ENCODE measurements at places on chromosomes 3 and 15. TPM values are rescaled to one million over a fixed set of nuclear protein-coding genes. Genes with fewer than 3 reads are reported as not detected.

GRCh38 chr15:48334260-48334659, 3.0 kb downstream of the DUT start:
- no peaks in the 10 kb centered on the region for H3K27me3 ChIP-seq
- peaks cover 4% of the 10 kb centered on the region for H3K4me1 ChIP-seq
- H3K4me3 ChIP-seq, result no peak overlapping the region
- H3K36me3 ChIP-seq, result no peaks in the 10 kb centered on the region

DNA sequence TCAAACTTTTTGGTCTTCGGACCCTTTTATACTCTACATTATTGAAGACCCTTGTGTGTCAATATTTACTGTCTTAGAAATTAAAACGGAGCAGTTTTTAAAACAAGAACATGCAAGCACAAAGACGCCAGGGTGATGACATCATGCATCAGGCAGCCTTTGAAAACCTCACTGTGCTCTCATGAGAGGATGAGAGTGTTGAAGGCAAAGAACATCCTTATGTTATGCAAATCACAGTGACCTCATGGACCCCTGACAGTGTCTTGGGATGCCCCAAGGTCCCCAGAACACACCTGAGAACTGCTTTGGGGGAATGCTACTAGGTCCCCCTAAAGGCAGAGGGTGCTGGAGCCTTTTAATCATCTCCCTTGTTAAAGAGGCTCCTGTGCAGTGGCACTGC, 51.6 kb downstream of the CHDH start:
- H3K27me3 ChIP-seq, result no peaks in the 10 kb centered on the region
- H3K36me3 ChIP-seq, result no peaks in the 10 kb centered on the region
- DNase-seq, result no peak
- no peak overlapping the region for H3K4me3 ChIP-seq

DNA sequence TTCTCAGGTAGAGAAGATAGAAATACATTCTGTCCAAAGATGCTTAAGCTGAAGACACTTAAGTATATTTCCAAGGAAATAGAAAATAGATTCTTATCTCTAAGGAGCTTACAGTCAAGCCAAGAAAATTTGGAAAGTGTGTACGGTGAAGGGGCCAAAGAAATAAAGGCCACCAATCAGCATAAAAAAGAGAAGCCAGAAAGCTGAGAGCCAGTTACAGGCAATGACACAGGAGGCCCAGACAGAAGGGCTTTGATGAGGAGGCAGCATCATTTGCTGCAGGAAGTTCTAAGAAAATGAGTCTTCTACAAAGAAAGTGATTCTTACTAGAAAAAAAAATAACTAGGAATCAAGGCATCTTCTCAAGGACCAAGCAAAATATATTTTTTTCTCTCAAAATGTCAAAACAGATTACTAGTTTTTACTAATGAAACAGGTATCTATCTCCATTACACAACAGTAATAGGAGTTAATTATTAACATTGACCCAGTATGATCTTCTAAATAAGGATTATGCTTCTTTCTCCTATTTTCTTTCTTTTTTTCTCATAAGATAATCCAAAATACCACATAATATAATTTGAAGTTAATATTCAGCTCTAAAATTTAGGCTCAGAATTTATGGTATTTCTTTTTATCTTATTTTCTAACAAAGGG, 82.1 kb upstream of the PHLDB2 start:
- H3K4me3 ChIP-seq, result no peak overlapping the region
- no peak overlapping the region for H3K27ac ChIP-seq
- no peak for DNase-seq
- no peaks in the 10 kb centered on the region for H3K36me3 ChIP-seq
- peaks cover 2% of the 10 kb centered on the region for H3K4me1 ChIP-seq

GRCh38 chr3:25246913-25247312, 181.2 kb upstream of the RARB start:
- H3K27me3 ChIP-seq, result no peaks in the 10 kb centered on the region
- no peak overlapping the region for H3K27ac ChIP-seq
- H3K4me1 ChIP-seq, result no peaks in the 10 kb centered on the region
- H3K4me3 ChIP-seq, result no peak overlapping the region
- no peaks in the 10 kb centered on the region for H3K36me3 ChIP-seq
- no peak for DNase-seq

DNA sequence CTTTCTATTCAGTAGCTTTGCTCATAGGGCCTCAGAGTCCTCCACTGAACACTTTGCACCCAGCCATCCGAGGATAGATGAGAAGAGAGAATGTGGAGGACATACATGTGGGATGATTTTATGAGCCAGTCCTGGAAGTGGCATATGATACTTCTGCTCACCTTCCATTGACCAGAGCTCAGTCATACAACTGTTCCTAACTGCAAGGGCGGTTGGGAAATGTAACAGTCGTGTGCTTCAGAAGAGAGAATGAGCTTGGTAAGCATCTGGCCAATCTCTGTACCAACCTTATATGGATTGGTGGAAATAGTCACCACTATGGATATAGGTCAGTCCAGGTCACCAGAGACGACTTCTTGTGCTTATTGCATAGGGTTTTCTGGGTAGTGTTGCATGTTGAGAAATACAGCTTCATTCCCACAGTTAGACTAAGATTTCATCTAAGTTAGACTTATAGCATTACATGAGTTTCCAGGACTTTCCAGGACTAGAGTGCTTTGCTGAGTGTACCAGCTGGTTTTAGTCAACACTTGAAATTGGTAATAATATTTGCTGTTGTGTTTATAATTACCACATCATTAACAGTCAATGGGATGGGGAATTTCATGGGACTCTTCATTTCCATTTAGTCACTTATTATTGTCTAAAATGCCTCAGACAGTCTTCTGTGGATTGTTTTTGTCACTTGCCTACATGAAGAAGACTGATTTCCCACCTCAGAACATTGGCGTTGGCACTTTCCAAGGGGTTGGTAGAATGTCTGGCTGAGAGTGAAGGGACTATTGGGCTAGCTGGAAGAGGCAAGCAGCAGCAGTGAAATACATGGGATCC, 214.5 kb upstream of the ROPN1 start:
- peaks cover 11% of the 10 kb centered on the region for H3K4me1 ChIP-seq
- no peaks in the 10 kb centered on the region for H3K27me3 ChIP-seq
- no peak for DNase-seq

- no peaks in the 10 kb centered on the region for H3K4me1 ChIP-seq
- no peak overlapping the region for H3K27ac ChIP-seq
- no peaks in the 10 kb centered on the region for H3K36me3 ChIP-seq
These were observed 72.1 kb upstream of the OXTR start for GRCh38 chr3:8841472-8841871.

- no peaks in the 10 kb centered on the region for H3K4me1 ChIP-seq
- H3K27me3 ChIP-seq, result no peaks in the 10 kb centered on the region
- no peak overlapping the region for H3K27ac ChIP-seq
- no peaks in the 10 kb centered on the region for H3K36me3 ChIP-seq
- no peak overlapping the region for H3K4me3 ChIP-seq
These were observed 34.1 kb downstream of the CEP19 start for GRCh38 chr3:196677931-196678330.

DNA sequence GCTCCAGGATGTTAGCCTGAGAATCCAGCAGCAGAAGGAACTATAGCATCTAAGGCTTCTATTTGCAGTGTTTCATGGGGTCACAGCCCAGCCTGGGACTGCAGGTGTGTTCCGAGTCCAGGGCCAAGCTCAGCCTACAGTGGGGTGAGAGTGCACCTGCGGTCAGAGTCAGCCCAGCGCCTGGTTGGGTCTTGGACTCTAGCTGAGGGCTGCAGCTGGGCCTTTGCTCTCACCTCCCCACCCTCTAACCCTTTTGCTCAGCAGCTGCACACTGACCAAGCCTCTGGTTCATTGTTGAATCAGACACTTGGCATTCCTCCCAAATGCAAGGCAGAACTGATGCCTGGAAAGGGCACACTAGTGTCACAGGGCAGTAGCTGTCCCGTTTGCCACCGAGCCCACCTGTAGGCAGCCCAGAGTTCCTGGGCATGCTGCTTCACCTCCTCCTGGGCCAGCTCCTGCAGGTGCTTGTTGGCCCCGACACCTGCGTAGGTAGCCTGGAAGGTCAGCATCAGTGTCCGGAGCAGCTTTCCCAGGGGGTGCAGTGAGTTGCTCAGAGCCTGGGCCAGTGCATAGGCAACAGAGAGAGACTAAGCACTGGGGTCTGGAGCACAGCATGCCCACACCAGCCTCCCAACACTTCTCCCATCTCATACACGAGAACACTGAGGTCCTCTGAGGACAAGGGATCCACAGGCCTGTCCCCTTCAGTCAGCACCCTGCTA, 17.5 kb downstream of the ALS2CL start:
- no peak overlapping the region for H3K4me3 ChIP-seq
- H3K4me1 ChIP-seq, result no peaks in the 10 kb centered on the region
- no peaks in the 10 kb centered on the region for H3K27me3 ChIP-seq
- H3K27ac ChIP-seq, result no peak overlapping the region
- DNase-seq, result no peak

DNA sequence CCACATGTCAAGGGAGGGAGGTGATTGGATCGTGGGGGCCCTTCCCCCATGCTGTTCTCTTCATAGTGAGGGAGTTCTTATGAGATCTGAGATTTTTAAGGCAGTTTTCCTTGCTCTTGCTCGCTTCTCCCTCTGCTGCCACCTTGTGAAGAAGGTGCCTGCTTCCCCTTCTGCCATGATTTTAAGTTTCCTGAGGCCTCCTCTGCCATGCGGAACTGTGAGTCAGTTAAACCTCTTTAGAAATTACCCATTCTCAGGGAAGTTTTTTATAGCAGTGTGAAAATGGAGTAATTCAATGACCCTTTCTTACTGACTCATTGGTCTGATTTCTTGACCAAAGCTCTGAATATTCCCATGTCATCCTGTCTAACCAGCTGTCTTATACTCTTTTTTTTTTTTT, 484.4 kb upstream of the TPRG1 start:
- H3K27ac ChIP-seq, result no peak overlapping the region
- no peaks in the 10 kb centered on the region for H3K27me3 ChIP-seq
- no peaks in the 10 kb centered on the region for H3K36me3 ChIP-seq
- DNase-seq, result no peak

- no peak overlapping the region for H3K27ac ChIP-seq
- H3K36me3 ChIP-seq, result no peaks in the 10 kb centered on the region
- H3K27me3 ChIP-seq, result no peaks in the 10 kb centered on the region
- no peak for DNase-seq
- no peak overlapping the region for H3K4me3 ChIP-seq
- H3K4me1 ChIP-seq, result no peaks in the 10 kb centered on the region
These were observed 871.0 kb downstream of the OTOL1 start for GRCh38 chr3:162367429-162368260.

DNA sequence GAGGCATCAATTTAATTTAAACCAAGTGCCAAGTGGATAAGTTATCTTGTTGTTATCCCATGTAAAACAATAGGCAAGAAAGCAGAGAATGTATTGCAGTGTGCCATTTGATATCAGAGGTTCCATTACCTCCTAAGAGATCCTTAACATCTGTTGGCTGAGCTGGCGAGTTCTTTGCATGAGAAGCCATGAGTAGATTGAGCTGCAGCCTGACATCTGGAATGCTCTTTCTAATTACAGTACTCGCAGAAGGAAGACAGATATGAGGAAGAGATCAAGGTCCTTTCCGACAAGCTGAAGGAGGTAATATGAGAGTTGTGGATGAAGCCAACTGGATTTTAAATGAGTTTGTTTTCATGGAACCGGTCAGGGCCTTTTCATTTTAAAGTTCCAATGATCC, 19.4 kb downstream of the TPM1 start:
- H3K36me3 ChIP-seq, result no peaks in the 10 kb centered on the region
- peaks cover 9% of the 10 kb centered on the region for H3K4me1 ChIP-seq
- no peak overlapping the region for H3K27ac ChIP-seq
- H3K27me3 ChIP-seq, result no peaks in the 10 kb centered on the region
- DNase-seq, result no peak

DNA sequence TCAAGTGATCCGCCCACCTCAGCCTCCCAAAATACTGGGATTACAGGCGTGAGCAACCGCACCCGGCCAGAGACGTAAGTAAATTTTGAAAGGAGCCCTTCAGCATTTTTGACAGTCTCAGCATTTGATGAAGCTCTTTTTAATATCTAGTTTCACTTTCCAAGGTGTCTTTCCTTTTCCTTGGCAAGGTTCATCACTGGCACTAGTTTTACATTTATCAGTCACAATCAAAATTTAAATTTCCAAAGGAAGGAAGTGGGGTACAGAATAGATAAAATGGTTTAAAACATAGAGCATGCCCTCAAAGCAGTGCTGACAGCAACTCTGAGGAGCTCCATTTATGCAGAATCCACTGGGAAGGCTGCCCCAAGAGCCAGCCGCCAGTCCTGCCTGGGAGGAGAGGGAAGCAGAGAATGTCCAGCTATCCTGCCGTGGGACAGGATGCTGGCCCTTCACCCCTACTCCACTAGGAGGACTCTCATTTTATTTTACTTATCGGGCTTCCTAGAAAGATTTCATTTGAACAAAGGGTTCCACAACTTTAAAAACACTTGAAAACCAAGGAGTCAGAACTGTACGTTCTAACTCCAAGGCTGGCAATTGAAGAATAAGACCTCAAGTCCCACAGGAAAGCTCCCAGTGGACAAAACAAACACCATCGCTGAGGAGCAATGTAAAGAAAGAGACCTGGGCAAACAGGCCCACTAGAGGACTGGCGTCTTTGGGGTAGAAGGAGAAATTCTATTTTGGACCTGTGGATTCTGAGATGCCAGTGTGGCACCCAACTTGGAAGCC, 9.9 kb downstream of the SFMBT1 start:
- DNase-seq, result no peak
- no peak overlapping the region for H3K4me3 ChIP-seq
- H3K27me3 ChIP-seq, result no peaks in the 10 kb centered on the region
- H3K36me3 ChIP-seq, result no peaks in the 10 kb centered on the region

DNA sequence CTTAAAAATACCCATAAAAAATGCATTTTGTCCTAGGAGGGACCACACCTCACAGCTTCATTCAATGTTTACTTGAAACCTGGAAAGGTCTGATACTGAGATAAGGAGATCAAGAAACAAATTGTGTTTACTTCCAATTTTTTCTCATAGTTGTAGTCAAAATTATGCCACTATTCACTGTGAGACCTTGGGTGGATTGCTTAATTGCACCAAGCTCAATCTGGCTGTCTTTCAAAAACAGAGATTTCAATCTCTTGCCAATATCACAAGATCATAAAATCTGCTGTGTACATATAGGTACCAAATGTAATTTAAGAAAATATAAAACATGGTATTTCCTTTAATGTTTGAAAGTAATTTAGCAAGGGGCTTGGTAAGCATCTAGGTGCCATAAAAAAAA, 186.4 kb upstream of the THBS1 start:
- no peak for DNase-seq
- no peak overlapping the region for H3K4me3 ChIP-seq
- no peaks in the 10 kb centered on the region for H3K27me3 ChIP-seq
- H3K4me1 ChIP-seq, result no peaks in the 10 kb centered on the region
- no peaks in the 10 kb centered on the region for H3K36me3 ChIP-seq
- no peak overlapping the region for H3K27ac ChIP-seq

- H3K27me3 ChIP-seq, result no peaks in the 10 kb centered on the region
- H3K27ac ChIP-seq, result no peak overlapping the region
- H3K4me3 ChIP-seq, result no peak overlapping the region
- H3K4me1 ChIP-seq, result no peaks in the 10 kb centered on the region
- no peak for DNase-seq
These were observed 1161.0 kb downstream of the ROBO1 start for GRCh38 chr3:78606756-78607155.

The PTH1R gene
- 9.4 TPM for polyA plus RNA-seq

The SLC28A1 gene
- polyA plus RNA-seq, result not detected

The CCRL2 gene
- 5.4 TPM for polyA plus RNA-seq

The LAMB2 gene
- 408 TPM for polyA plus RNA-seq

The NDUFB5 gene
- polyA plus RNA-seq, result 185 TPM

The GP9 gene
- not detected for polyA plus RNA-seq

The ACTR8 gene
- polyA plus RNA-seq, result 9.1 TPM

The SLC2A2 gene
- polyA plus RNA-seq, result not detected

Measured in ovary (tissue), 10 donors.